Stimulated activated CD4-positive, alpha-beta T cell treated with anti-CD3 and anti-CD28 coated beads, Interleukin-4, amount 100 ng/mL, for 4 hours (primary cell): ENCODE measurements at places on chromosomes 7 and 10.

DNA sequence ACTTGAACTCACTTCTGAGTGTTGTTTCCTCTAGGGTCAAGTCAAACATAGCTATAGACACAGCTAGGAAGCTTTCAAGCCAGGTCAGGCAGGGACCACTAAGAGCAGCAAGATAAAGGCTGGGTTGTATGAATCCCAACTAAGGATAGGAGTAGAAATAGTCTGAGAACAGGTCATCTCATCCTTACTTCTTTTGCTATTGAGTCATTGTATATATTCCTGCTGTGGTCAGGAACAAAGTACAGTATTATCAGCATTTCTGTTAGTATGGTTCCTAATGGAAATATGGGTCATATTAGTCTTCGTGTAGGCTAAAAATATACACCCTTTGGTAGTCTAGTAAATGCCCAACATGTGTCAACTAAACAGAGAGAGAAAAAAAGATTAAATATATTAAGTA lies 145.3 kb downstream of the BTAF1 start:
- DNase-seq, result no peak

DNA sequence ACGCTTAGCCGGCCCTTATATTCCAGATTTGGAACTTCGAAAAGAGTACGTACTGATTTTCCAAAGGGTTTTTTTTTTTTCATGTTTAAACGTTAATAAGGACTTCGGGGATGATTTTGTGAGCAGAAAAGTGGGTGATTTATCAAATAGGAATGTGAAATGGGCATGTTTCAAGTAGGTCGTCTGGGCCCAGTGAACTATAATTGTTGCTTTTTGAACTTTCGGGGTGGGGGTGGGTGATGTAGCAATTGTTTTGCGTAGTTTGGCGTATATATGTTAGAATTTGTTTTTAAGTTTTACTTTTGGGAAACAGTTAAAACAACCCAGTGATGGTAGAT lies 299 bp upstream of the PBLD start:
- DNase-seq, result no peak

GRCh38 chr10:98667081-98667480 lies 220.3 kb upstream of the HPS1 start:
- no peak for DNase-seq

- no peak for DNase-seq
Observed at GRCh38 chr7:159115601-159116501, 28.8 kb downstream of the VIPR2 start.

DNA sequence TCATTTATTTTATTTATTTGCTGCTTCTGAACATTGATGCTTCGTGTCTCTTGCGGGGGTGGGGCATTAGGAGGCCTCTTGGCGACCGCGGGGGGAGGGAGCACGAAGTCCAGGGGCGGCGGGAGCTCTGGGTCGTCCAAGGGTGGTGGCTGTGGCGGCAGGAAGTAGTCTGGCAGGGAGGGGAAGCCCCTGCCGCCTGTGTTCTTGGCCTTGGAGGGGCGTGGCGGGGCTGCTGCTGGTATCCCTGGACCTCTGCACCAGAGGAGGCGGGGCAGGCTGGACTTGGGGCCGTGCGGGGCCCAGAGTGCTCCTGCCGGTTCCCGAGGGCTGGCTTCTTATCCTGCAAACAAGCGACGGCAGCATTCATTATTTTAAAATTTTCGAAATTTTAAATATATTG lies 70.5 kb upstream of the ABI1 start:
- DNase-seq, result no peak
